Calu3 (cell line): ENCODE measurements at places on chromosomes 6 and 20. TPM values are rescaled to one million over a fixed set of nuclear protein-coding genes. Genes with fewer than 3 reads are reported as not detected.

Gene DLL1
- total RNA-seq, result 0.12 and 0.14 TPM in 2 replicates

Gene VNN1
- 12.4 and 13.3 TPM in 2 replicates for total RNA-seq

Gene RREB1
- 38.4 and 42.9 TPM in 2 replicates for total RNA-seq

Gene KATNA1
- 9.9 and 13.1 TPM in 2 replicates for total RNA-seq

Gene BMP6
- 0.17 and 0.27 TPM in 2 replicates for total RNA-seq

Gene MROH8
- total RNA-seq, result 1.4 and 2.7 TPM in 2 replicates

Gene BNIP5
- total RNA-seq, result 0.88 and 0.94 TPM in 2 replicates

Gene FABP7
- total RNA-seq, result not detected in 2 replicates

Gene KDM1B
- total RNA-seq, result 11.3 and 13.5 TPM in 2 replicates

DNA sequence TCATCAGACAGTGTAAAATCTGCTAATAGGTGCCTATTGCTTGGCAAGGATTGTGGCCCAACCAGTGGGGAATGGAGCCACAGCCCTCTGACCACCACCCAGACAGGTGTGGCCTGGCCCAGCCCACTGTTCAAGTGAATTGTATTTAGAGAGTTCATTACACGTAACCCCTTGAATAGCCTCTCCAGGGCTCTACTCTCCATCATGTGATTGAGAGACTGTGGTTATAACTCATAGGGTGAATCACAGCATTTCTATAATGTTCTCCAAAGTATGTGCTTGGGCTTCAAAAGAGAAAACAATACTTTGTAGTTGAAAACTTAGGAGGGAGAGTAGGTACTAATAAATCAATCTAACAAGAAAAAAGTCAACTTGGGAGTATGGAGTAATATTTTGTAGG is 38.4 kb downstream of the ALDH8A1 start:
- DNase-seq, result no peak

- peak; percentile 94 for DNase-seq
Observed at GRCh38 chr6:31680226-31681134, at the start of gene LY6G5C. Gene LY6G5C (minus strand): TSS chr6:31681067. CDS start chr6:31680373, 694 bp downstream.

DNA sequence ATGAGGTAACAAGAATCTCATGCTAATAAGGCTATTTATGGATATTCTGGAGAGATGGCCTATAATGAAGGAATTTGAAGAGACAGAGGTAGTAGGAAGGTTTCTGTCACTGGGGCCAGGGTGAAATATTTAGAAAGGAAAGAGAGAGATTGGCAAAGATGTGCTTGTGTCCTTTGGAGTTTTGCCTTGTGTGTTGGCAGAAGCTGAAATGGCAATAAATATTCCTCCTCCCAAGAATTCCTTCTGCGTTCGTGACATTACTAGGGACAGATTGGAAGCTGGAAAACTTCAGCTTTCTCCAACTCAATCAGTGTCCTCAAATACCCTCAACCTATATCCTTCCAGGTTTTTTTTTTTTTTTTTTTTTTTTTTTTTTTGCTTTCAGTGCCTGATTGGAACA is 6.3 kb downstream of the SAMD5 start:
- DNase-seq, result no peak

DNA sequence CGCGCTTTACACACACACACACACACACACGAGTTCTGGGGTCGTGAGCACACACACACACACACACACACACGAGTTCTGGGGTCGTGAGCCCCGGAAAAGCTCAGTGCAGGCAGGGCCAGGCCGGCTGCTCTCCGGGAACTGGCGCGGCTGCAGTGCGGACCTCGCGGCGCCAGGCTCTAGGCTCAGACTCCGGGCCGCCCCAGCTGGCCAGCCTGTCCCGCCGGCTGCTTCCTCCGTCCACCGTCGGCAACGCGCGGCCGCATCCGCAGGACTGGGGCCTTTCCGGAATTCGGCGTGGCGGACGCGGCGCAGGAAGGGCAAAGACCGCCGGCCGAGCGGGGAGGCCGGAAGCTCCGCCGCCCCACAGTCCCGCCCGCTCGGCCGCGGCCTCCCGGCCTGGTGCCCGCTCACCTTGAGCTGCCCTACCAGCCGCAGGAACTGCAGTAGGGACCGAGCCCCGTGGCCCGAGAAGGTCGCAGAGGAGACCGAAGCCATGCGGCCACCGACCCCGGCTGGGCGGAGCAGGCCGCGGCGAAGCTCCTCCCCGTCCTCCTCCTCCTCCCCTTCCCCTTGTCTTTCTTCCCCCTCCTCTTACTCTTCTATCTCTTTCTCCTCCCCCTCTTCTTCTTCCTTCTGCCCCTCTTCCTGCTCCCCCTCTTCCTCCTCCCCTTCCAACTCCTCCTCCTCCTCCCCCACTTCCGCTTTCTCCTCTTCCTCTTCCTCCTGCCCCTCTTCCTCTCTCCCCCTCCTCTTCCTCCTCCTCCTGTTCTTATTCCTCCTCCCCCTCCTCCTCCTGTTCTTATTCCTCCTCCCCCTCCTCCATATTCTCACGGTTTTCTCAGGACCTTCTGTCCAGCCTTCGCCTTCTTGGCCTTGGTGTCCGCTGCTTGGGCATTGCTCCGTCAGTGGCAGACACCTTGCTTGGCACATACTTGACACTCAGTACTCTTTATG is at the start of gene HDDC2:
TSS of gene HDDC2 (minus strand) at position 533 of the 957 bp plus-strand sequence. CDS start at position 498, 35 bp downstream.
- peak; percentile 58 for DNase-seq

DNA sequence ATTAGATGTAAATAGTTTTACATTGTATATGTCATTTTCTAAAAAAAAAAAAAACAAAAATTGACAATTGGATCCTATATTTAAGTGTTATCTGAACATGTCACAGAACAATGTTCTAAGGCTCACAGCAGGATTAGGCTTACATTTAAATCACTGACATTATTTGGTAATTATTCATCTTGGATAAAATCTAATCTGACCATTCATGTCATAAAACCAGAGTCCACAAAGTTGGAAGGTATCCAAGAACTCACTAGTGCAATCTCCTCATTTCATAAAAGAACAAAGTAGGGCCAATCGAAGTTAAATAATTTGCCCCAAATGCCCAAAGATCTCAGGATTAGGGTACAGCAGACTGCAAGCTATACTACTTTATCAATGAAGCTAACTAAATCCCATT is 73.0 kb downstream of the PDSS2 start:
- no peak for DNase-seq

- DNase-seq, result no peak
Observed at GRCh38 chr6:3585320-3585935, 128.6 kb upstream of the SLC22A23 start.

DNA sequence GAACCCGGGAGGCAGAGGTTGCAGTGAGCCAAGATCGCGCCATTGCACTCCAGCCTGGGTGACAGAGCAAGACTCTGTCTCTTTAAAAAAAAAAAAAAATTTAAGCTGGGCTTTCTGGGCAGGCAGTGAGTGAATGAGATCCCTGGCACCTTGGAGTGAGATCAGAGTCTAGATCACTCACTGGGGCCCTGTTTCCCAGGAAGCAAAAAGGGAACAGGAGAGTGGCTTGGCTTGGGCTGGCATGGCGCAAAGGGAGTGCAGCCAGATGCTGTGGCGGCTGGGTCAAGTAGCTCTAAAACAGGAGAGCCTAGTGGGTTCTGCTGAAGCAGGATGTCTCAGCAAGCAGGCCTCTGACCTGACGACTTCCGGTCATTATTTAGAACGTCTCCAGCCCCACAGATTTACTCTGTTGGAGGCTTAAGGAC is 10.4 kb downstream of the PLCG1 start:
- no peak for DNase-seq

- DNase-seq, result no peak
Observed at GRCh38 chr6:167566711-167567141, 241.8 kb downstream of the TTLL2 start.

DNA sequence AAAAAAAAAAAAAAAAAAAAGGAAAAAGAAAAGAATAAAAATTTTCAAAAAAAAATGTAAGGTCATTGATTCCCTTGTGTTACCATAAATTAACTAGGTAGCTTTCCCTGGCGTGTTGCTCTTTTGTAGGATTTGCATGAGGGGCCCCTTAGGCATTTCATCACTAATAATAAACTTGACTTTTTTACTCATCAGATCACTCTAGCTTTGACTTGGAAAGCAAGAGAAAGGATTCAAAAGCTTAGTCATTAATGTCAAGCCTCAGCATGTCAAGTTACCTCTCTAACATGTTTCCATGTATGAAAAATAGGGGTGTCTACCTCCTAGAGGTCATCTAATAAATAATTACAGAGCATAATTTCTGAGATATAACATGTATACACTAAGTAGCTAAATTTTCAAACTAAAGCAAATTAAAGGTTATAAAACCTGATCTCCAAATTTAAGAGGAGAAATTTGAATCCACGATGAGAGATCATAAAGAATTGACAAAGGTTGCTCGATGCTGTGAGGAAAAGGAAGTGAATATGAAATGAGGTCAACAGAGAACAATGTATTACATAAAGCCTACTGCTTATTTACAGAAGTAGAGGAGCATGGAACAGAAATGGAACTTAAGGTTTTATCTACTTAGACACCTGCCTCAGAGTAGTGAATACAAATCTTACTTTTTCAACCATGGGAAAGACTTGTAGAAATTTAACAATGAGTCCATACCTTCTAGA is 86.8 kb downstream of the ARHGAP18 start:
- no peak for DNase-seq

GRCh38 chr20:16615199-16615598 is 42.0 kb upstream of the KIF16B start:
- DNase-seq, result no peak

DNA sequence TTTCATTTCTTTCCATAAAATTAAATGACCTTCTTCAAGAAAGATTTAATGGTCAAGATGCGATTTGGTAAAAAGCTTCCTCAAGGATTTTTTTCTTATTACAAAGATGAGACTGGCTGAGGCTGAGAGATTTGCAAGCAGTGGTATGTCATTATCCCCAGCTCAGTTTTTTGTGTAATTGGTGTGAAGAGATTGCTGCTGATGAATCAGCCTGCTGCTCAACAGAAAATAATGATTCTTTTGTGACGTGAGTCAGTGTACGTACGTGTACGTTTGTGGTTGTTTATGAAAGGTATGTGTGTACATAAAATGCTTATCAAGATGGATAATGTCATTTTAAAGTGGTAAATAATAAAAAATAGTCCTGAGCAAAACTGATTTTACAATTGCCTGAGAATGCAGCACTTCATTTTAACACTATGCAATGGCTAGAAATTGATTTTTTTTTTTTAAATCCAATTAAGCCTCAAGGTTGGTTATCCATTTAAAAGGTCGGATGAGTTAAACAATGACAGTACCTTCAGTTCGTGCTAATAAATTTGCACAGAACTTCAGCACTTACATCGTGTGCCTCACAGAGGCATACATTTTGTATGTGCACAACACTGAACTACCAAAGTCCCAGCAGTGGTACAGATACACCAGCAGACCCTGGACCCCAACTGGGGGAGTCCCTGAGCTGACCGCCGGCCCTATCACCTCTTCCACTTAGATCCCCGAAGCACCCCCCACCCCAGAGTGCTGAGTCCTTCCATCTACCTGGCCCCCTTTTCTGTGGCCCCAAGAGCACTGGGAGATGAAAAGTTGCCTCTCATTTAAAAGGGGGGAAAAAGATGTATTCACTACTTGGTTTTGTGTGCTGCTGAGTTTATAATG is 9.7 kb upstream of the NPEPL1 start:
- DNase-seq, result no peak

DNA sequence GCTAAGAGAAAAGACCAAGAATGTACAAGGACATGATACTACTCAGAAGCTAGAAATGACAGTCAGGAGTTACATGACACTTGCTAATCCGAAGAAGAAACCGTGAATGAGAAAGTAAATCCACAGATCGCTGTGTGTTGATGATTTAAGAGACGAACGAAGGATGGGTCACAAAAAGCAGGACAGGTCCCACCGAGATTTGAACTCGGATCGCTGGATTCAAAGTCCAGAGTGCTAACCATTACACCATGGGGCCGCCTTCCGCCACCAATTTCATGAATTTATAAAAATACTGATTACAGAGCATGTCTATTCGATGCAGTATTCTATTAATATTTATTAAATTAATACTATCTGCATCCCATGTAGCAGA is 54.0 kb upstream of the BTN3A2 start:
- peak; percentile 59 for DNase-seq

GRCh38 chr6:12034349-12034748 is 22.2 kb downstream of the HIVEP1 start:
- DNase-seq, result no peak

DNA sequence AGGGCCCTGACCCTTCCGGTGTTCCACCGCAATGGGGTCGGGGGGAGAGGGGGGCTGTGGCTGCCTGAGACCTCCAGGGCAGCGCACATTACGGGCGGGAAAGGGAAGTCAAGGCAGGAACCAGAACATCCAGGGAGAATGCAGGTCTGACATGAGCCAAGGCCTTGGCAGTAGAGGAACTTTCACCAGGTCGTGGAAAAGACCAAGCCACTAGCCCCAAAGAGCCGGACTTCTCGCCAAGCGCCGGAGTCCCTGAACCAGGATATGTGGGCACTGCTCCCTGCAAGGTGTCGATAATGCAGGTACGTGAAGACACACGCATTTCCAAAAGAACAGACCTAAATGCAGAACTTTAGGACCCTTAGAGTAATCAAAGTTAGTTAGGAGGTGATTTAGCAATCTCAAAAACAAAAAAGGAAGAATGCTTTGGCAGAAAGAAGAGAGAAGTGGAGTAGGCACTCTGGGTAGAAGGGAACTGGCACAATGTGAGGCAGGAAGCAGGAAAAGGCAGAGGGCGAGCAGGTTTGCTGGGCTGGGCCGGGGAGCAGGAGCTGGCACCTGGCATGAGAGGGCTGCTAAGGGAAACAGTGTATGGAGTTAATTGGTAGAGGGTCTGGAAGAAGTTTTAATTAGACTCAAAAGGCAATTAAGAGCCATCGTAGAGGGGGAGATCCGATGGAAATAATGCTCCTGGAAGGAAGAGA is 14.3 kb downstream of the POU3F2 start:
- no peak for DNase-seq

DNA sequence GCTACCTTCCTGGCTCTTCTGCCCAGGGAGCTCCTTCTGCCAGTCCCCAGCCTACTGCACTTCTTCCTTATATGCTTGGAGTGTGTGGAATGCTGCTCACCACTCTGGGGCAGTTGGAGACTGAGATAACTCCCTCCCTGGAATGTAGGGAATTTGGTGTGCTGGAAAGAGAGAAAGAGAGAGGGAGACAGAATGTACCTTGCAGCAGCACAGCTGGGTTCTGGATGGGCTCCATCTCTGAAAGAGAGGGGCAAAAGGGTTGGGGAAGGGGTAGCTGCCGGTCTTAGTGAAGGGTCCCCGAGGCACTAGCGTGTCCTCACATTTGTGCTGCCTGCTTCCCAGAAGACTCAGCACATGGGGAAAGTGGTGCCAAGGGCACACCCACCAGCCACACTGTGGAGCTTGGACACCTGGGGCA is 40.2 kb upstream of the DDR1 start:
- DNase-seq, result no peak

DNA sequence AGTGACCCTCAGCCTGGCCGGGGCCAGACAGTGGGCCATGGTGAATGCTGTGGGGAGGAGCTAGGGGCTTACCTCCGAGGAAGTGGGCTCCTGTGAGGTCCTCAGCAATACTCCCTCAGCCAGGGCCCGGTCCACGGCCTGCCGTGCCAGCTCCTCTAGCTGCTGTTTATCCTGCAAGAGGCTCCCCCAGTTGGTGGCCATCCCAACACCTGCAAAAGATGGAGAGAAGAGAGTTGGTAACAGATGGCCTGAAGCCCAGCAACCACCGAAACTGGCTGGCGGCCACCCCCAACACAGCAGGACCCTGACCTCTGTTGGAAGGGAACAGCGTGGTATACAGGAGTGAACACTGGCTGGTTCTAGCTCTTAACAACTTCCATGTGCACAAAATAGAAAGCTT is 4.0 kb downstream of the GSS start:
- DNase-seq, result no peak
